ENCODE measurements at places on chromosomes 16 and 17. TPM values are rescaled to one million over a fixed set of nuclear protein-coding genes. Genes with fewer than 3 reads are reported as not detected.

The CFAP97D1 gene
- total RNA-seq = not detected

The LRRC46 gene
- 2.4 TPM for total RNA-seq

The CARHSP1 gene
- total RNA-seq = 63.1 TPM

- no peak overlapping the region for H3K4me3 ChIP-seq
- peaks cover 2% of the 10 kb centered on the region for H3K27me3 ChIP-seq
- no peaks in the 10 kb centered on the region for H3K36me3 ChIP-seq
- H3K4me1 ChIP-seq = no peaks in the 10 kb centered on the region
Measured at GRCh38 chr17:56186222-56186786, 33.0 kb downstream of the ANKFN1 start.

DNA sequence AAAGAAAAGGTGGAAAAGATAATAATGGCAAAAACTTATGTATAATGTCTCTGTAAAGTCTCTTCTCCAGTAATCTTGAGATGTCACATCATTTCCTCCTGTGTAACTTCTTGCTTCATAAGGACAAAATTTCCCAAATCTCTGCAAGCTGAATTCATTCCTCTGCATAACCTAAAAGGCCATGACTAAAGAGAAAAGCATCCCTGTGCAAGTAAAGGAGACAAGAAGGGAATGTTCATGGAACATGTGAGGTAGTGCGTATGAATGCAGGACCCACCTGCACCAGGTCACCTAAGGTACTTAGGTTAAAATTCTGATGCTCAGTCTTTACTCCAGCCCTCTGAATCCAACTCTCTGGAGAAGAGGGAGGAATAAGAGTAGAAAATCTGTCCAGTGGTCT, 46.9 kb upstream of the NLK start:
- H3K27me3 ChIP-seq = peaks cover 11% of the 10 kb centered on the region
- no peaks in the 10 kb centered on the region for H3K36me3 ChIP-seq
- H3K4me3 ChIP-seq = no peak overlapping the region
- H3K27ac ChIP-seq = no peak overlapping the region
- no peak for DNase-seq

DNA sequence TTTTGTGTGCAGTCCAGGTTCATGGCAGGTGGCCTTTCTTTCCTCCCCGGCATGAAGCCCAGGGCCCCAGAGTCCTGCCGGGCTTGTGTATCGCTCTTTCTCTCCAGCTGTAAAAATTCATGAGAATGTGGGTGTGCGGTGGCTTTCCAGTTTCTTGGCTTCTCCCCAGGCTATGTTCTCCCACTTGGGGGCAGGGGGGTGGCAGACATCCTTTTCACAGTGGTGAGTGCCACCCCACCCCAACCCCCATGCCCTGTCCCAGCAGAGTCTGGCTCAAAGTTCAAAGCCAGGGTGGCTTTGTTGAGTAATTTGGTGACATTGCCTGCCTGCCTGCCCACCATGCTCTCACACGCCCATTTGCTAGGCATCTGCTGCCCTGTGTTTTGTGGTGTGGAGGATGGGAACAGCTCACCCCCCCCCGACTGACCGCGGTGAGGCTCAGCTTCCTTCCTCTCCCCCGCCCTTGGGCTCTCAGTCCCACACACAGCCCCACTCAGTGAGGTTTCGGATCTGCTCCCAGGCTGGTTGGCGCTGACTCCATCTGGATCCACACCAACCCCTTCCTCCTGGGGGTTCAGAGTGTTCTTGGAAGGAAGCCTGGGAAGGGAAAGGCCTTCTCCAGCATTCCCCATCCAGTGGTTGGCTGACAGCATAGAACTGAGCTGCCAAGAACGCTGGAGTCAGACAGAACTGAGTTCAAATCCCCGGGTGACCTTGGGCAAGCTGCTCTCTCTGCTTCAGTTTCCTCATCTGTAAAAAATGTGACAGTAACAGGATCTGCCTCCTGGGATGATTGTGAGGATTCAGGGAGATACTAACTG, 36.0 kb downstream of the CHD9 start:
- peak overlapping the region; percentile 42 for H3K27ac ChIP-seq
- H3K27me3 ChIP-seq = no peaks in the 10 kb centered on the region
- DNase-seq = peak; percentile 39
- H3K36me3 ChIP-seq = no peaks in the 10 kb centered on the region

All from B cell (primary cell).